ENCODE measurements at places on chromosomes 11 and 22. TPM values are rescaled to one million over a fixed set of nuclear protein-coding genes. Genes with fewer than 3 reads are reported as not detected.

NCR3LG1 gene
- total RNA-seq = 1.5 TPM

DNA sequence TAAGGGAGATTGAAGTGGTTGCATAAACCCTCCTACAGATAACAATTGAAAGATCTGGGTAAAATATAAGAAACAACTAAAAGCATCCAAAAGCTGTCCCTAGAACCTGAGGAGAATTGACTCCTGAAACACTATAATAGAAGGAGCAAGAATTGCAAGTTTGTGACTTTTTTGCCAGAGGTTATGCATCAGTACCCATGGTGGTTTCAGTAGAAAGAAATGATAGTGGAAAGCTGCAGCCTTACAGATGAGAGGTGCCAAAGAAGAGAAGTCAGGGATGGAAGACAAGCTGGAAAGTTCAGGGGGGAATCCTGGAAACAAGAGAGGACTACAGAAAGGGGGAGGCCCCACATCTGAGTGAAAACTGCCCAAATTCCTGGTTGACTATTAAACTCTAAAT lies 80.7 kb downstream of the PACS1 start:
- DNase-seq = no peak

GRCh38 chr11:101975734-101976133 lies 59.4 kb upstream of the ANGPTL5 start:
- no peak for DNase-seq

GRCh38 chr11:59778122-59778521 lies 22.9 kb downstream of the STX3 start:
- no peak for DNase-seq

GRCh38 chr11:60265373-60266214 lies 14.9 kb upstream of the MS4A4A start:
- DNase-seq = no peak

- DNase-seq = no peak
These were observed 2.2 kb downstream of the YIF1A start for GRCh38 chr11:66286699-66287098.
